ENCODE measurements at places on chromosomes 3 and 15. TPM values are rescaled to one million over a fixed set of nuclear protein-coding genes. Genes with fewer than 3 reads are reported as not detected.

Gene MYZAP
- total RNA-seq: 14.9 TPM

Gene GOLIM4
- total RNA-seq: 20.9 TPM

Gene ITPKA
- 1.5 TPM for total RNA-seq

Gene TLR9
- total RNA-seq: 0.16 TPM

Gene GOLGA8H
- total RNA-seq: not detected

Gene SLC6A20
- not detected for total RNA-seq

Gene SFMBT1
- total RNA-seq: 13.6 TPM

Gene CHDH
- total RNA-seq: 7.0 TPM

Gene FBXW12
- not detected for total RNA-seq

DNA sequence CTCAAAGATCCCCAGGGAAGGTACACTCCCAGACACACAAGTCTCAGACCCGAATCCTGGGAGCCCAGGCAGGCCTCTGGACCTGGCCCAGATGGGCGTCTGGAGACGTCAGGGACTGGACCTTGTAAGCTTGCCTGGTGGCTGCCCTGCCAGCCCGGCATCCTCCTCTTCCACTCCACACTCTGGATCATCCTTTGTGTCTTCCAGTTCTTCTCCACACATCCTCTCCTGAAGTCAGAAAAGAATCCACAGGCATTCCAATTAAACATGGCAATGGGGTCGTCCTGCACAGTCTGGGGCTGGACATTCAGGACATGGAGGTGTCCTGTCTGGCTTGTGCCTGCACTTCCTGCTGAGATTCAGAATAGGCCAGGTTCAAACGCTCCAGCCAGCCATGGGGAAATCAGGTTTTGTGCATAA lies 208.8 kb upstream of the IGF1R start:
- DNase-seq: no peak

DNA sequence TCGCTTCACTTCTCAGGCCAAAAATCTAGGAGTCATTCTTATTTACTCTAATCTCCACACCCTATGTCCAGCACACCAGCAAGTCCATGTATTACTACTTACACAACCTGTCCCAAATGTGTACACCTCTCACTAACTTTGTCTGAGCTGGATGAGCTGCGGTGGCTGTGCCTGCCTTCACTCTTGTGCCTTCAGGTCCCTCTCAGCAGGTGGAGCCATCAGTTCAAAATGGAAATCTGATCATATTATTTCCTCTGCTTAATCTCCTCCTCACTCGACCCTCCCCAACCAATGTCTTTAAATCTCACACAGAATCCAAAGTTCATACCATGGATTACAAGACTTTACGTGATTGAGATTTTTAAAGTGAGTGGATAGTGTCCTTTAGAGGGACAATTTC lies 82.8 kb downstream of the SSR3 start:
- DNase-seq: no peak

DNA sequence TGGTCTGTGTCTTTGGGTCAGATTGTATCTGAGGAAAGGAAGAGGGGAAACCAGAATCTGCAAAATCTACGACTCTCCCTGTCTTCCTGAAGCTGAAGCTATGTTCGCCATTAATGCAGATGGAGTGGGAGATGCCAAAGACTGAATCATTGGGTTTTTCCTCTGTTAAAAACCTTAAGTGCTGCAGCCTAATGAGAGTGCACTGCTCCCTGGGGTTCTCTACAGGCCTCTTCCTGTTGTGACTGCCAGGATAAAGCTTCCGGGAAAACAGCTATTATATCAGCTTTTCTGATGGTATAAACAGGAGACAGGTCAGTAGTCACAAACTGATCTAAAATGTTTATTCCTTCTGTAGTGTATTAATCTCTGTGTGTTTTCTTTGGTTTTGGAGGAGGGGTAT lies 24.0 kb downstream of the RMDN3 start:
- no peak for DNase-seq

GRCh38 chr3:157414861-157415260 lies 21.8 kb upstream of the PTX3 start:
- DNase-seq: no peak

- no peak for DNase-seq
These were observed 66.5 kb upstream of the BCL6 start for GRCh38 chr3:187811585-187812250.

GRCh38 chr3:73808862-73809509 lies 184.2 kb upstream of the PDZRN3 start:
- no peak for DNase-seq

- no peak for DNase-seq
These were observed 7.0 kb upstream of the ATP8B4 start for GRCh38 chr15:50126072-50126471.

- no peak for DNase-seq
These were observed 429 bp upstream of the C3orf80 start for GRCh38 chr3:160224811-160225175.

DNA sequence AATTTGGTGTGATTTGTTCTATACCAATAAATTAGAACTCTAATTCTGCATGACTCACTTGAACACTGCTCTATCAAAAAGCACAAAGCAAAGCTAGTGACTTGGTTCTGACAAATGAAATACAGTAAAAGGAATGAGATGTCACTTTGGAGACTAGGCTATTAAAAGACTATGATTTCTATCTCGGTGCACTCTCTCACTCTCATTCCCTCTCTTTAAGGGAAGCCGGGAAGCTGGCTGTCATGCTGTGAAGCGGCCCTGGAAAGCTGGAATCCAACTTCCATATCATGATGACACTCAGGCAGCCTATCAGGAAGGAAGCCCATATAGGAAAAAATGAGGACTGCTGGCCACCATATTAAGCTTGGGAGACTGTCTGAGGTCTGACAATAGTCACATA lies 590.1 kb upstream of the CBLB start:
- DNase-seq: no peak

GRCh38 chr3:9507586-9508578 lies 45.7 kb downstream of the LHFPL4 start:
- no peak for DNase-seq

DNA sequence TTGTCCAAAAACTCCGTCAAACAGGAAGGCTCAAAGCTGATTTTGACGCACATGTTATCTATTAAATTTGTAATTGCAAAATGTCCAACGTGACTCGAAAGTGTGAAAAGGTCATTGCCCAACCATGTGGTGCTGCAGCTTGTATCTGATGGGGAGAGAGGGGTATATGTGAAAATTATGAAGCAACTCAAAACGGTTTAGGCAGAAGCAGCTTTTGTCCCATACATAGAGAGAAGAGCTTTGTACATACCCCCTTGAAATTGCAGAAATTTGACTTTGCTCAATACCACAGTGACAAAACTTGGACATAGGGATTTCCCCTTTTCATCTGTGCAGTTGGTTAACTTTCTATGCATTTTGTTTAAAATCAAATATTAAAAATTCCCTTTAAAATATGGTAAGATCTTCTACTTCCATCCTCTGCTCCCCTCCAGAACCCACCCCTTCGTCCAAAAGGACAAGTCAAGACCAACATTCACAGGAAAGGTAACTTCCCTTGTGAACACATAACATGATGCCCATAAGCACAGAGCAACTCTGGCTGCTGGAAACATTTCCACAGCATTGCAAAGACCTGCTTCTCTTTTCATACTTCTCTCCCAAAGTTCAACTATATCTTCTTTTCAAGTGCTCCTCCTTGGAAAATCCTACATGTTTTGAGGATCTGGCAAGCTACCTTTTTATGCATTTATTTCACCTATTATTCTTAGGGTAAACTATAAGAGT lies 253.7 kb upstream of the THBS1 start:
- no peak for DNase-seq

DNA sequence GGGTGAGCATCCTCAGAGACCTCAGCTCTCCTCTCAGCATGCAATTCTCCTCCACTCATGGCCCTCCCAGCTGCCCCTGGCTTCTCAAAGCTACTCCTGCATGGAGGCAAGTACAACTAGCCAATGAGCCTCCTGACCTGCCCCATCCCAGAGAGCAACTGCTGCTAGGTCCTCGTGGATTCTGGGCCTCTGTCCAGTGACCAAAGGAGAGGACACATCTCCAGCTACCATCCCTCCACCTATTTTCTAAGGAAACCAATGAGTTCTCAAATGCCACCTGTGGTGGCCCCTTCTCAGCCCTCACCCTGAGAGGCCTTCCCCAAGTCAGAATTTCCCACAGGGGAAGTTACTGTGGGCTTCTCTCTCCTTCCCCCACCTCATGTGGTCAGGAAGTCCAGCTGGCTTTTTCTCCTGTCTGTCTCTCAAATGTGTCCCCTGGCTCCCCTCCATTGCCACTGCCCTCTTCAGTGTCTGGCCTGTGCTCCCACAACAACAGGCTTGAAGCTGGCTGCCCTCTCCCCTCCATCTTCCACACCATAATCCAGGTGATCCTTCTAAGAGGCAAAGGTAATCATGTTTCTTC lies 43.0 kb downstream of the LIPC start:
- DNase-seq: no peak

- no peak for DNase-seq
These were observed 42.2 kb downstream of the SLC28A1 start for GRCh38 chr15:84926491-84927230.

- no peak for DNase-seq
These were observed 15.7 kb upstream of the RTP1 start for GRCh38 chr3:187181454-187182170.

- no peak for DNase-seq
These were observed 12.2 kb downstream of the EIF4E3 start for GRCh38 chr3:71713041-71713440.

DNA sequence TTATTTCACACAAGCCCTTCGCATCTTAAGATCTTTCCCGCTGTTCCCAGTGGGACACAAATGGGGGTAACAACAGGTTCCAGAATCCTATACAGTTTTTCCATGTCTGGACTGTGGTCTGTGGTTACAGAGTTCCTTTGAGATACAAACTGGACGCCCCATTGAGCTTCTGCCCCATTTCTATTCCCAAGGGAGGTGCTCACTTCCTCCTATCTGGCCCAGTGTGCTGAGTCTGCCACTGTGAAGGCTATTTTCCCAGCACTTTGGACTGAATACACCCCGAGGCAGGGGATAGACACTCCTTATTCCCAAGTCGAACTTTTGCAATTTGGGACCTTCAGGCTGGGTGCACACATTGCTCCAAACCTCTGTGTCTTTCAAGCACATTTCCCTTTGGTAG lies 44.0 kb downstream of the MESD start:
- no peak for DNase-seq

DNA sequence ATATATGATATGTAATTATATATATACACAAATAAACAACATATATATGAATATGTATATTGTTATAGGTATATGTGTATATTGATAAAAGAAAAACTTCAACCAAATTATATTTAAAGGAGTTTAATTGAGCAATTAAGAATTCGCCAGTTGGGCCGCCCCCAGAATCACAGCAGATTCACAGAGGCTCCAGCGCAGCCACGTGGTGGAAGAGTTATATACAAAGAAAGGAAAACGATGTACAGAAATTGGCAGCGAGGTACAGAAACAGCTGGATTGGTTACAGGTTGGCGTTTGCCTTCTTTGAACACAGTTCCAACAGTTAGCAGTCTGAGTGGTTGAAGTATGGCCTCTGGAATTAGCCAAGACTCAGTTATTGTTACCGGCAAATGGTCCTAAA lies 137.3 kb upstream of the SLC24A5 start:
- DNase-seq: no peak

DNA sequence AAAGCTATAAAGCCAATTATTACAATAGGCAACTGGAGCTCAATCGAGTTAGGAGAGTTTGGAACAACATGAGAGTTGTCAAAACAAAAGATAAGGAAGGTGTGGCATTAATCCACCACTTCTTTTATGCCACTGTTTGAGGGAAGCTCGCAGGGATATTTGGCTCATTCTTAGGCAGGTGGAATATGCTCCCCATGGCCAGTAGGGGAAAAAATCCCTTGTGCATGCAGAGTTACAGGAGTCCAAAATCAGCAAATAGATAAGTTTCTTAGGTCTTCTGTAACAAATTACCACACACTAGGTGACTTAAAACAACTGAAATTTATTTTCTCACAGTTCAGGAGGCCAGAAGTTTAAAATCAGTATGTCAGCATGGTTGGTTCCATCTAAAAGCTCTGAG lies 135.4 kb upstream of the SYNPR start:
- DNase-seq: no peak

DNA sequence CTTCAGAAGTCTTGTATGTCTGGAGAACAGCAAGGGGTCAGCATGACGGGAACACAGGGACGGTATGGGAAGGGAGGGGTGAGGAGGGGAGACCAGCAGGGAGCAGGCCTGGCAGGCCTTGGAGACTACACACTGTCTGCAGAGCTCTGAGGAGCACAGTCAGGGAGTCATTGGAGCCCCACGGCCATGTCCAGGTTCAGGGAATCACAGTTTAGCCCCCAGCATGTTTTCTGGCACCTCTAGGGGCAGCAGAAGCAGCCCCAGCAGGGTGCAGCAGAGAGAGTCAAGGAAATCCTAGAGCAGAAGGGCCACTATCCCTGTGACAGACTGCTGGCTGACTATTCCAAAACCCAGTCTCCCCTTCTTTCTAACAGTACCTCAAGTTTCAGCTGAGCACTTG lies 3.2 kb downstream of the LAMP3 start:
- no peak for DNase-seq

DNA sequence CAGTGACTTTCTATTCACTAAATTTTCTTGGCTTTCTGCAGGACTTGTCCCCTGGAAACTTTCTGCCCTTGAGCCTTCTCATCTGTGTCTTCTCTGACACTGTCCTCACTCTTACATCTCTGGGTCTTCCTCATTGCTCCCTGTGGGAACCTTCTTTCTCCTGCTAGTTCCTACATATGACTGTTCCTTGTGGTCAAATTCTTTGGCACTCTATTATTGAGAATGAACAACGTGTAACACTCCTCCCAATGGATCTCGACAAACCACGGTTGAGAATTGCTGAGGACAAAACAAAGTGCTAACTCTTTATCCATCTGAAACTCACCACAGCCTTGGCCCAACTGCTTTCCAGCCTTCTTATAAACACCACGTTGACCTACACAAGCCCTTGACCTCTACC lies 3.5 kb upstream of the FAM81A start:
- DNase-seq: no peak

GRCh38 chr15:80557441-80558234 lies 137.5 kb upstream of the ABHD17C start:
- no peak for DNase-seq

DNA sequence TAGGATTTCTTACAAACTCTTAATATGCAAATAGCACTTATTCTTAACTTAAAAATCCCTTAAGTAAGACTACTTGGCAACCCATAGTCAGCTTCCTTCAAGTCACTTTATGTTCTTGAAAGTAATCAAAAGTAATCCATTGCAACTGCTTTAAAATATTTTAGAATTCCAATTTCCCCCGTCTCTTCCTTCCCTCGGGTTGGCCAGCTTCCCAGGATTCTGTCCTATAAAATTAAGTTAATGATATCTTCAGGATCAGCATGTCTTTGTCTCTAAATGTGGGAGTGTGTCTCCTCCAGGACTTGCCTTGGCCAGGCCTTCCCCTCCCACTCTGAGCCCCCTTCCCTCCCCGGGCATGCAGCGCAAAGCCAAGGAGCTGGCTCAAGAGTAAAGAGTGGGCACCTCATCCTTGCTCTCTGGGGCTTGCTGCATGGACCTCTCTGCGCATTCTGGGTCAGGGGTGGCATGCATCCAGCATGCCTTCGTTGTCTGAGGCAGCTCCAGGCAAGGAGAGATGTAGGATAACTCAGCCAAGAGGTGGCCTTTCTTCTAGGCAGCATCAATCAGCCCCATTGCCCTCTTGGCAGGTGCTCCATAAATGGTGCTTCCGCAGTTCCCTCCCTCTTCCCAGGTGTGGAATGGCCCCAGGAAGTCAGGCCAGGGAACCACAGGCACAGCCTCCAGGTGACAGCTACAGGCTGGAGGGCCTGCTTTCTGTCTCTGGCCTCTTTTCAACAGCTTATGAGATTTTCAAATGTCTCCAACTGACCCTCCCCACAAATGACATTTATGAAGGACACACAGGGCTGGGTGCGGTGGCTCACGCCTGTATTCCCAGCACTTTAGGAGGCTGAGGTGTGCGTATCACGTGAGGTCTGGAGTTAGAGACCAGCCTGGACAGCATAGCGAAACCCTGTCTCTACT lies 108.7 kb upstream of the ALDH1A3 start:
- DNase-seq: no peak

Measured in suprapubic skin (tissue), 4 donors.